Activated naive CD4-positive, alpha-beta T cell treated with anti-CD3 and anti-CD28 coated beads for 36 hours (primary cell): ENCODE measurements at places on chromosomes 1 and 21. TPM values are rescaled to one million over a fixed set of nuclear protein-coding genes. Genes with fewer than 3 reads are reported as not detected.

The IGSF9 gene
- total RNA-seq = not detected

The OPRD1 gene
- total RNA-seq = not detected

The HTR1D gene
- not detected for total RNA-seq

- no peaks in the 10 kb centered on the region for H3K4me1 ChIP-seq
- H3K27me3 ChIP-seq = no peaks in the 10 kb centered on the region
- H3K27ac ChIP-seq = no peak overlapping the region
- DNase-seq = no peak
These were observed 129.8 kb upstream of the TIAM1 start for GRCh38 chr21:31473685-31474345.

- H3K27ac ChIP-seq = no peak overlapping the region
- no peak for DNase-seq
- H3K27me3 ChIP-seq = no peaks in the 10 kb centered on the region
- H3K36me3 ChIP-seq = peaks cover 4% of the 10 kb centered on the region
- H3K4me1 ChIP-seq = no peaks in the 10 kb centered on the region
- H3K4me3 ChIP-seq = no peak overlapping the region
These were observed 30.3 kb downstream of the VN1R5 start for GRCh38 chr1:247286134-247286670.
